Uterine smooth muscle cell (primary cell): ENCODE measurements at places on chromosomes 3 and 15. TPM values are rescaled to one million over a fixed set of nuclear protein-coding genes. Genes with fewer than 3 reads are reported as not detected.

The ARF4 gene
- 156 and 200 TPM in 2 replicates for total RNA-seq

The PSTPIP1 gene
- 0.11 TPM in 1 of 2 replicates, not detected in the other for total RNA-seq

The MYL3 gene
- total RNA-seq, result not detected in 2 replicates

The GCSAM gene
- total RNA-seq, result not detected in 2 replicates

The ITIH1 gene
- not detected in 2 replicates for total RNA-seq

The PIGZ gene
- 2.1 and 3.9 TPM in 2 replicates for total RNA-seq

The SPATA12 gene
- total RNA-seq, result 0.11 TPM in 1 of 2 replicates, not detected in the other

The SPINK8 gene
- total RNA-seq, result not detected in 2 replicates

The PLOD2 gene
- 149 and 317 TPM in 2 replicates for total RNA-seq

The NFKBIZ gene
- 27.3 and 51.2 TPM in 2 replicates for total RNA-seq

The NR2E3 gene
- total RNA-seq, result 0.22 and 0.25 TPM in 2 replicates

The PLA2G4E gene
- not detected in 2 replicates for total RNA-seq

The TCF12 gene
- 72.4 and 88.3 TPM in 2 replicates for total RNA-seq

The ZNF501 gene
- 7.1 and 8.1 TPM in 2 replicates for total RNA-seq

The IDH2 gene
- 52.7 and 54.5 TPM in 2 replicates for total RNA-seq

The CCR8 gene
- not detected in 2 replicates for total RNA-seq

The ASB14 gene
- under 0.01 TPM in 1 of 2 replicates, not detected in the other for total RNA-seq

The WDR93 gene
- total RNA-seq, result under 0.01 TPM in 2 replicates

The OGG1 gene
- 15.9 and 19.8 TPM in 2 replicates for total RNA-seq

The TTC21A gene
- total RNA-seq, result 3.1 and 3.6 TPM in 2 replicates

The DUOXA2 gene
- total RNA-seq, result not detected in 2 replicates

The MAGEF1 gene
- total RNA-seq, result 32.0 and 34.0 TPM in 2 replicates

The SAMMSON gene
- total RNA-seq, result 0.11 and 0.25 TPM in 2 replicates

The MORC1 gene
- not detected in 2 replicates for total RNA-seq

The HESX1 gene
- 1.4 TPM in 1 of 2 replicates, not detected in the other for total RNA-seq

The MEGF11 gene
- not detected in 2 replicates for total RNA-seq

The SLC51B gene
- total RNA-seq, result 0.12 and 0.33 TPM in 2 replicates

The ADAMTS17 gene
- 0.11 and 0.25 TPM in 2 replicates for total RNA-seq

The PYGO1 gene
- total RNA-seq, result 5.9 and 10.6 TPM in 2 replicates

The SLC7A14 gene
- 0.44 and 0.75 TPM in 2 replicates for total RNA-seq

The HES1 gene
- total RNA-seq, result 0.87 and 3.8 TPM in 2 replicates

The CCDC32 gene
- 18.2 and 19.1 TPM in 2 replicates for total RNA-seq

The GRM2 gene
- total RNA-seq, result under 0.01 TPM in 2 replicates

The LRRK1 gene
- 10.6 and 15.7 TPM in 2 replicates for total RNA-seq

The TRAT1 gene
- total RNA-seq, result 0.11 TPM in 1 of 2 replicates, not detected in the other

The CHRD gene
- 7.4 and 9.3 TPM in 2 replicates for total RNA-seq

The DLL4 gene
- total RNA-seq, result 0.12 and 0.66 TPM in 2 replicates
